ENCODE measurements at places on chromosomes 1 and 21.

DNA sequence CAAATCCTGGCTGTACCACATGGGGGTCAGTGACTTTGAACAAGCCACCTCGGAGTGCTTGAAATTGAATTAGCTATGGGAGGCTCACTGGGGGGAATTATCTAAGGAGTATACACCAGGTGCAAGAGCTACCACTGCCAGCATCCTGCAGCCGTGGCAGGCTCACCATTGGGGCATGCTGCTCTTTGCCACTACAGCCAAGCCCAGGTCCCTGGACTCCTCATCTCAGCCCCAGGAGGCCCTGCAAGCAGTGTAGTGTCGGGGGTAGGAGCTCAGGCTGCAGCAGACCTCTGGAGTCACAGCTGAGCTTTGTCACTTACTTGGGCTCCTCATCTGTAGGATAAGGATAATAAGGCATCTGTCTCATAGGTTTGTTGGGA is 35.3 kb downstream of the ACOT11 start:
- DNase-seq: no peak

- DNase-seq: no peak
Observed at GRCh38 chr1:12019858-12020509, 686 bp downstream of the MIIP start.

DNA sequence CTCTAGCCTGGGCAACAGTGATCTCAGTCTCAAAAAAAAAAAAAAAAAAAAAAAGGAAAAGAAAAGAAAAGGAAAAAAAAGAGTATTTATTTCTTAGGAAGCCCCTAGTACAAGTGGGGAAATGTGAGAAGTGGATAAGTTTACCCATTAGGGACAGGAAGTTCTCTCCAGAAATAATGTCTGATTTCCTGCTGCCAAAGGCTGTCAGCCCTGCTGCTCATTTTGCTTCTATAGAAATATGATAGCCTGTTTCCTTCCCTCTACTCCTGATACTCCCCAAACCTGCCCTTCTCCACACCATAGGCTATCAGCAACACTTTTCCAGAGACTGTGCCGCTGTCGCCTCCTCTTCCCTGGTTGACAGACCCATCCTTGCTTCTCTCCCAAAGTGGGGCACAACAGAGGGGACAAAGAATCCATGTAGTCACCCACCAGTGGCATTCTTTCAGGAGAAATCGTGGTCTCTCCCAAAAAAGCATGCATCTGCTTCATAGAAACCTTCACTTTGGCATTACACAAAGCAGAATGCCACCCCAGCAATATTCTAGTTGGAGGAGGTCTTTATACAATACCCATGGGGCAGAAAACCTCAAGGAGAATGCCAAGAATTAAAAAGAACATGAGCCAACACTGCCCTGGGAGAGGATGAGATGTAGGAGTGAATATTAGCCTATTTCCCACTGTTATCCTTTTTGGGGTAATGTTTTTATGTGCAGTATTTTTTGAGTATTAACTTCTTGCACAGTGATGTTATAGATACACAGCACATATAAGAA is 166.3 kb upstream of the NR5A2 start:
- no peak for DNase-seq

- peak; percentile 69 for DNase-seq
Observed at GRCh38 chr1:157090196-157090647, 9.4 kb downstream of the ETV3L start.

GRCh38 chr1:185483664-185484450 is 166.8 kb upstream of the IVNS1ABP start:
- DNase-seq: no peak

- no peak for DNase-seq
Observed at GRCh38 chr1:29370067-29370466, 133.7 kb downstream of the PTPRU start.

GRCh38 chr1:119467219-119467618 is 39.8 kb upstream of the HSD3B1 start:
- no peak for DNase-seq

GRCh38 chr1:168917309-168917708 is 188.3 kb upstream of the DPT start:
- no peak for DNase-seq

- DNase-seq: no peak
Observed at GRCh38 chr1:207831517-207832327, 79.2 kb downstream of the CD34 start.
